Smooth muscle cell of the coronary artery (primary cell): ENCODE measurements at places on chromosomes 4 and X. TPM values are rescaled to one million over a fixed set of nuclear protein-coding genes. Genes with fewer than 3 reads are reported as not detected.

The F11 gene
- not detected in 2 replicates for total RNA-seq

The FABP2 gene
- total RNA-seq = not detected in 2 replicates

The SPIN4 gene
- 1.1 and 1.3 TPM in 2 replicates for total RNA-seq

The WDR17 gene
- 0.15 and 2.9 TPM in 2 replicates for total RNA-seq

The TEX13A gene
- not detected in 2 replicates for total RNA-seq

The TBX22 gene
- total RNA-seq = not detected in 2 replicates

The PGK1 gene
- 229 and 358 TPM in 2 replicates for total RNA-seq

The GLRA2 gene
- not detected in 2 replicates for total RNA-seq

The TRPC5OS gene
- not detected in 2 replicates for total RNA-seq

The EPGN gene
- 0.68 TPM in 1 of 2 replicates, not detected in the other for total RNA-seq

The USP38 gene
- 13.5 and 15.5 TPM in 2 replicates for total RNA-seq

The RADX gene
- total RNA-seq = 0.59 and 1.7 TPM in 2 replicates

The FAM184B gene
- under 0.01 TPM in 1 of 2 replicates, not detected in the other for total RNA-seq
